Chondrocyte (in vitro differentiated cells): ENCODE measurements at places on chromosomes 16 and 17. TPM values are rescaled to one million over a fixed set of nuclear protein-coding genes. Genes with fewer than 3 reads are reported as not detected.

DNAI2 gene
- total RNA-seq = not detected in 3 replicates

ALDH3A2 gene
- 26.5 to 43.6 TPM (median 27.4 TPM) in 3 replicates for total RNA-seq

TBC1D3C gene
- total RNA-seq = not detected in 3 replicates

DNA sequence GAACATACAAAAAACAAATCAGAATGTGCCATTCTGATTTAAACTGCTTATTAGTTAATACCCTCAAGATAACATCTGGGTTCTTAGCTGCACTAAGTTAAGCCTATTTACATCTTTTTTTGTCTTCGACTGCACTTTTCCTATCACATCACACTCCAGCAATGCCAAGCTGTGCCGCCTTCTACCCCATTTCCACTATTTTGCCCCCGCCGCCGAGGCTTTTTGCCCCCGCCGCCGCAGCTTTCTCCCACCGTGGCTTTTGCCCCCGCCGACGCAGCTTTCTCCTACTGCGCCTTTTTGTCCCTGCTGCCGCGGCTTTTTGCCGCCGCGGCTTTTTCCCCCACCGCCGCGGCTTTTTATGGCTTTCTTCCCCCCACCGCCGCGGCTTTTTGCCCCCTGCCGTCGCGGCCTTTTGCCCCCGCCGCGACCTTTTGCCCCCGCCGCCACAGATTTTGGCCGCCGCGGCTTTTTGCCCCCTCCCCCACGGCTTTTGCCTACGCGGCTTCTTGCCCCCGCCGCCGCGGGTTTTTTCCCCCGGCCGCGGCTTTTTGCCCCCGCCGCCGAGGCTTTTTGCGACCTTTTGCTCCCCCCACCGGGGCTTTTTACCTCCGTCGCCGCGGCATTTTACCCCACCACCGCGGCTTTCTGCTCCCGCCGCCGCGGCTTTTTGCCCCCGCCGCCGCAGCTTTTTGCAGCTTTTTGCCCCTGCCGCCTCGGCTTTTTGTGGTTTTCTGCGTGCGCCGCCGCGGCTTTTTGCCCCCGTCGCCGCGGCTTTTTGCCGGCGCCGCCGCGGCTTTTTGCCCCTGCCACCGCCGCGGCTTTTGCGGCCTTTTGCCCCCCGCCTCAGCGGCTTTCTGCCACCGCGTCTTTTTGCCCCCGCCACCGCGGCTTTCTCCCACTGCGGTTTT lies 331.4 kb upstream of the WSB1 start:
- H3K36me3 ChIP-seq = peaks cover 1% of the 10 kb centered on the region
- H3K4me3 ChIP-seq = no peak overlapping the region
- H3K4me1 ChIP-seq = no peaks in the 10 kb centered on the region
- no peak for DNase-seq
- no peak overlapping the region for H3K27ac ChIP-seq

SDK2 gene
- total RNA-seq = 15.8 to 38.5 TPM (median 16.2 TPM) in 3 replicates

KRTAP1-5 gene
- not detected in 3 replicates for total RNA-seq

ZCCHC14 gene
- total RNA-seq = 28.0 to 29.6 TPM (median 29.6 TPM) in 3 replicates

DNA sequence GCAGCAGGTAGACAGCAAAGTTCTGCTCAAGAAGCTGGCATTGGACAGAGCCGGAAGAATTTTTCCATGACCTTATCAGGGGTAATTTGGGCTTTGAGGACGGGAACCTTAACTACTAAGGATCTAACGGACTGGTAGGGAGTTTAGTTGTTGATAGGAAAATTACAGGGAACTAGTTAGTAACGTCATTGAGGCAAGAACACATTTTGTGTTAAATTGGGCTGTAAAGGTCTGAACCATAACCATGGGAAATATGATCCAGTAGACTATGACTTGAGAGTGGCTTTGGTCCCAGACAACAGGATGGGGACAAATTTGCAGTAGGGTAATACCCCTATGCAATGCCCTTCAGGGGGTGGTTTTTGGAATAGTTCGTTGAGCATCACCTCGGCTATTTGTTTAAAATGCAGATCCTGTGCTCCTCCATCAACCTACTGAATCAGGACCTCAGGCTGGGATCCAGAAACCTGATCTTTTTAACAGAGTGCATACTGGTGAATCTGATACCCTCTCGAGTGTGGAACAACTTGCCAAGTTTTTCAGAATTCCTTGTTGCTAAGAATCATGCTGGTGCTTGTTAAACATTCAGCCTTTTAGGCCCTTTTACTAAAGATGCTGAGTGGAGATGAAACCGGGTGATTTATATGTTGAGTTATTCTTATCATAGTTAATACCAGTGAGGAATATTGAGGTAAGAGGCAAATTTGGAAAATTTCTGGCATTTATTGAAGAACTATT lies 255.1 kb downstream of the MAP2K6 start:
- no peak overlapping the region for H3K27ac ChIP-seq
- no peaks in the 10 kb centered on the region for H3K4me1 ChIP-seq
- no peaks in the 10 kb centered on the region for H3K27me3 ChIP-seq
- no peak for DNase-seq

DNA sequence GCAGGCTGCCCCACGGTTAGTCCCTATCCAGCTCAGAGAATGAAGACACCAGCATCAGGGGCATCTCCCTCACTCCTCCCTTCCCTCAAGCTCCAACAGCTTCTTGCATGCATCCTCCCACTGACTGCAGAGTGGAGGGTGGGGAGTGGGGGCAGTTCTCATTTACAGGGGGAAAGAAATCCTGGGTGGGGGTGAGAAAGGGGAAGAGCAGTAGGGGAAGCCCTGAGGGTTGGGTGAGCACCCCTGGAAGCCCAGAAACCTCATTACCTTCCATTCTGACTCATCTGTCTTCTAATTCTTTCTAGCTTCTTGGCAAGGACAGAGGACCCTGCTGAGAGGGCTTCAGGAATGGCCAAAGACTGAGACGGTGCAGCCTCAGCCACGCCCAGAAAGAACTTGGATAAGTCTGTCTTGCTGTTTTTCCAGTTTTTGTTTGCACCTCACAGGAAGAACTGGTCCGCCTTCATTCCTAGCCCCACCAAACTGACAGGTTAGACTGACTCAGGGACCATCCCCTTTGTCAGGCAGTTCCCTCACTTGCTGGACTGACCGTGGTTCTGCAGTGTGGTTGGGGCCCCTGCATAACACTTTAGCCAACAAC lies 52.5 kb upstream of the WSB1 start:
- H3K4me1 ChIP-seq = peaks cover 31% of the 10 kb centered on the region
- H3K36me3 ChIP-seq = no peaks in the 10 kb centered on the region
- no peak overlapping the region for H3K27ac ChIP-seq
- no peak overlapping the region for H3K4me3 ChIP-seq
- H3K27me3 ChIP-seq = no peaks in the 10 kb centered on the region

GRCh38 chr17:77730376-77730775 lies 228.1 kb upstream of the TNRC6C start:
- H3K27me3 ChIP-seq = no peaks in the 10 kb centered on the region
- peaks cover 44% of the 10 kb centered on the region for H3K4me1 ChIP-seq
- H3K4me3 ChIP-seq = no peak overlapping the region
- H3K36me3 ChIP-seq = peaks cover 9% of the 10 kb centered on the region
- no peak for DNase-seq
- H3K27ac ChIP-seq = no peak overlapping the region

DNA sequence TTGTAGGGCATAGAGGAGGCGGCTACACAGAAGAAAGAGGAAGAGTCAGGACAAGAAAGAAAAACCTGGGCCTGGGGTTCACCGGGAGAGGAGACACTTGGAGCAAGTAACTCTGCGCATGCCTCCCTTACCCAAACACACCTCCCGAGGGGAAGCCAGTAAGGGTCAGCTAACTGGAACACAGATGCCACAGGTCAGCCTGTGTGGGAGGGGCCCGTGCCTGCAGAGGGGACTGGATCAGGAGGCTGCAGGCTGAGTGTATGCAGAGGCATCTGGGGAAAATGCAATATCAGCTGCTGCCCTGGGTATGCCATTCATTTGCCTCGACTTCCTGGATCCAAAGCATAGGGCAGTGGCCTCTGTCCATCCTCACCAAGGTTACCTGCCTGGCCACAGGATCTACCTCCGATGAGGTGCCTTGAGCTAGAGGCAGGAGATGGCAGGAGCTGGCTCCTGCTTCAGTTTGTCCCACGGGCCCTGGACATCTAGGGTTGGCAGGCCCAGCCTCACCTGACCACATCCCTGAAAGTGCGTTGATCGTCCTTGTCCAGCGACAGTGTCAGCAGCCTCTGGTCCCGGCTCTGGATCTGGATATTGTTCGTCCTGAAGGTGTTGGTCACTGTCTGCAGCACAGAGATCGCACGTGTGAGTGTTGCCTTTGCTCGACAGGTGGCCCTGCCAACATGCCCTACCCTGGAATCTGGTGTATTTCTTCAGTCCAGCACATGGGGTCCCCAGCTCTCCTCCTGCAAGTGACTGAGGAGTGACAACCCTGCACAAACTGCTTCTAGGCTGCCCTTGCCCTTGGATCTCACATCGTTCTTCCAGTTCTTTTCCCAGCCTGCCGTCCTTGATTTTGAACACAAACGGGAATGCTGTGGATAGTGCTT lies 4.6 kb upstream of the MFSD6L start:
- no peak overlapping the region for H3K27ac ChIP-seq
- peaks cover 4% of the 10 kb centered on the region for H3K36me3 ChIP-seq
- H3K27me3 ChIP-seq = peaks cover 3% of the 10 kb centered on the region
- H3K4me3 ChIP-seq = no peak overlapping the region
- peaks cover 12% of the 10 kb centered on the region for H3K4me1 ChIP-seq
- DNase-seq = no peak

- no peak overlapping the region for H3K4me3 ChIP-seq
- H3K27me3 ChIP-seq = peaks cover 2% of the 10 kb centered on the region
These were observed 349.6 kb downstream of the KIF2B start for GRCh38 chr17:54172096-54172984.

GRCh38 chr17:14922411-14922810 lies 342.7 kb downstream of the PMP22 start:
- H3K27me3 ChIP-seq = no peaks in the 10 kb centered on the region
- no peak overlapping the region for H3K4me3 ChIP-seq
- no peak for DNase-seq
- no peak overlapping the region for H3K27ac ChIP-seq
- H3K4me1 ChIP-seq = peaks cover 20% of the 10 kb centered on the region

CSH2 gene
- 6.9 TPM in 1 of 3 replicates, not detected in the others for total RNA-seq

GRCh38 chr16:53756275-53756996 lies 52.5 kb downstream of the FTO start:
- no peak for DNase-seq
- H3K27ac ChIP-seq = no peak overlapping the region
- H3K4me1 ChIP-seq = peaks cover 16% of the 10 kb centered on the region
- no peak overlapping the region for H3K4me3 ChIP-seq
- no peaks in the 10 kb centered on the region for H3K27me3 ChIP-seq

GRCh38 chr17:76199469-76199868 lies 40.8 kb downstream of the RNF157 start:
- no peak overlapping the region for H3K4me3 ChIP-seq
- peaks cover 4% of the 10 kb centered on the region for H3K4me1 ChIP-seq
- no peak overlapping the region for H3K27ac ChIP-seq
- no peaks in the 10 kb centered on the region for H3K36me3 ChIP-seq

MYCBPAP gene
- total RNA-seq = 0.99 to 1.2 TPM (median 1.00 TPM) in 3 replicates

- H3K4me1 ChIP-seq = peaks cover 54% of the 10 kb centered on the region
- peaks cover 25% of the 10 kb centered on the region for H3K36me3 ChIP-seq
- peak overlapping the region; percentile 92 for H3K27ac ChIP-seq
These were observed 28.2 kb upstream of the KPNB1 start for GRCh38 chr17:47621293-47622179.

GRCh38 chr16:73161977-73162376 lies 114.0 kb upstream of the ZFHX3 start:
- no peak overlapping the region for H3K4me3 ChIP-seq
- no peak overlapping the region for H3K27ac ChIP-seq
- H3K27me3 ChIP-seq = peaks cover 1% of the 10 kb centered on the region
- no peak for DNase-seq
- peaks cover 1% of the 10 kb centered on the region for H3K36me3 ChIP-seq

DNA sequence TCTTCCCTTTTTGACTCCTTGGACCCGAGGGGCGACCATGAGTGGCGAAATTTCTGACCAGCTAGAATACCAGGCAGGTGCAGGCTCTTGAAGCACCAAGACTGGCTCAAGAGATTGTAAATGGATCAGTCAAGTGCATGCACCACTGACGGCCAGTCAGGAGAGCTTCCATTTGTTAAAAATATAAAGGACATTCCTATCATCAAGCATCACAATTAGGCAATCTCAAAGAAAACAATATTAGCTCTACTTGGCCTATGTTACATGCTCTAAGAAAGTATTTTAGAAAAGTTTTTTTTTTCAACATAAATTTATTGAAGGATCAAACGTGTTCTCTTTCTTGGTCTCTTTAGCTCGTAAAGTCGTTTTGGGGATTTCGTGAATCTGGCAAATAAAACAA lies 1.5 kb upstream of the PRKCA start:
- peak overlapping the region; percentile 87 for H3K4me3 ChIP-seq
- H3K36me3 ChIP-seq = no peaks in the 10 kb centered on the region
- no peaks in the 10 kb centered on the region for H3K27me3 ChIP-seq

GRCh38 chr16:85246473-85246872 lies 134.2 kb upstream of the CIBAR2 start:
- peaks cover 10% of the 10 kb centered on the region for H3K4me1 ChIP-seq
- peaks cover 9% of the 10 kb centered on the region for H3K27me3 ChIP-seq
- no peak overlapping the region for H3K4me3 ChIP-seq
- H3K27ac ChIP-seq = no peak overlapping the region

GRCh38 chr17:309361-309888 lies 43.2 kb downstream of the RPH3AL start:
- DNase-seq = peak; percentile 59
- peaks cover 10% of the 10 kb centered on the region for H3K27me3 ChIP-seq
- no peaks in the 10 kb centered on the region for H3K36me3 ChIP-seq
- H3K4me1 ChIP-seq = no peaks in the 10 kb centered on the region

DNA sequence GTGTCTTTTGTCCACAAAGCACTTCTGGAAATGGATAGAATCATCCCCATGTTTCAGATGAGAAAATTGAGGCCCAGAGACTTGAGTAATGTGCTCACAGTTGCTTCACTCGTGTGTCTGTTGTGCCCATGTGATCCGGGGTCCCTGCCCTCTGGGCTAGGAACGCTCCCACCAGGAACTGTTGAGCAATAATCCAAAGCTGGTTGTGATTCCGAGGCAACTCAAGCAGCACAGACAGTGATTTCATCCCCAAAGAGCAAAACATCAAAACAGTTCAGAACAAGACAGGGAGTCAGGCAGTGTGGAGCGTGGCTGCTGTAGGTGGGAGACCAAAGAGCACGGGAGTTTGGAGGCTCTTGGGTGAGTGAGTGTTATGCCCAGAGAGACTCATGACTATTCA lies 205.0 kb upstream of the ASIC2 start:
- H3K27me3 ChIP-seq = no peaks in the 10 kb centered on the region
- H3K4me3 ChIP-seq = no peak overlapping the region
- DNase-seq = no peak
- no peaks in the 10 kb centered on the region for H3K4me1 ChIP-seq
- no peaks in the 10 kb centered on the region for H3K36me3 ChIP-seq
